ENCODE measurements at places on chromosomes 11 and 22. TPM values are rescaled to one million over a fixed set of nuclear protein-coding genes. Genes with fewer than 3 reads are reported as not detected.

RASGRP2 gene
- 20.9 TPM for total RNA-seq

STIM1 gene
- 77.6 TPM for total RNA-seq

EMID1 gene
- 0.23 TPM for total RNA-seq

TENM4 gene
- not detected for total RNA-seq

SYT8 gene
- total RNA-seq: not detected

IL17REL gene
- not detected for total RNA-seq

SCN2B gene
- total RNA-seq: 0.02 TPM

OR2AT4 gene
- total RNA-seq: not detected

MGAT3 gene
- total RNA-seq: 0.11 TPM

Data from activated T-helper 2 cell treated with anti-CD3 and anti-CD28 coated beads, Interferon-gamma antibody, Interleukin-2, Interleukin-4, amounts not matched to agents 10 μg/mL and 5 μg/mL and 100 μg/mL, durations not matched to agents 14 hours and 24 hours and 36 hours (primary cell).